Activated naive CD4-positive, alpha-beta T cell treated with anti-CD3 and anti-CD28 coated beads for 36 hours (primary cell): ENCODE measurements at places on chromosomes 5 and 9. TPM values are rescaled to one million over a fixed set of nuclear protein-coding genes. Genes with fewer than 3 reads are reported as not detected.

DNA sequence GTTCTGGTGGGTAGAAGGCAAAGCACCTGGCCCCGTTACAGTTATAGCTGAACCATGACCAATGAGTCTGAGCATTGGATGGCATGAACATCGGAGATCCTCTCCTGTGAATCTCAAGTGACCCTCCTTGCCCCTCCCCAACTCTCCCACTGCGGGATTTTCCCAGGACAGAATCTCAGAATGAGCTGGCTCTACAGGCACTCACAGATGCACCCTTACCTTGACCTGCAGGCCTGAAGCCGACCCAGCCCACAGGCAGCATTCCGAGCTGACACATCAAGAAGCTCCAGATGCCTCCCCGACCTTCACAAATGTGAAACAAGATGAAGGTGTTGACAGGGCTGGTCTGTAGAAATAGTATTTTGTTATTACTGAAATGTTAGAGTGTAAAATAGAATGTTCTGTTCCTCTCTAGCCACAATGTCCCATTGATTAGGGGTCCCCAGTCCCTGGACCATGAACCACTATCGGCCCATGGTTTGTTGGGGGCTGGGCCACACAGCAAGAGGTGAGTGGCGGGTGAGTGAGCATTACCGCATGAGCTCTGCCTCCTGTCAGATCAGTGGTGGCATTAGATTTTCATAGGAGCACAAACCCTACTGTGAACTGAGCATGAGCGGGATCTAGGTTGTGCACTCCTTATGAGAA, 263.4 kb downstream of the AUH start:
- DNase-seq = no peak

- peak; percentile 27 for DNase-seq
These were observed 196.4 kb downstream of the TRPM3 start for GRCh38 chr9:70924895-70925547.

Gene DAPK1
- total RNA-seq = 0.20 TPM

GRCh38 chr5:153619771-153620170, 129.3 kb downstream of the GRIA1 start:
- DNase-seq = no peak

DNA sequence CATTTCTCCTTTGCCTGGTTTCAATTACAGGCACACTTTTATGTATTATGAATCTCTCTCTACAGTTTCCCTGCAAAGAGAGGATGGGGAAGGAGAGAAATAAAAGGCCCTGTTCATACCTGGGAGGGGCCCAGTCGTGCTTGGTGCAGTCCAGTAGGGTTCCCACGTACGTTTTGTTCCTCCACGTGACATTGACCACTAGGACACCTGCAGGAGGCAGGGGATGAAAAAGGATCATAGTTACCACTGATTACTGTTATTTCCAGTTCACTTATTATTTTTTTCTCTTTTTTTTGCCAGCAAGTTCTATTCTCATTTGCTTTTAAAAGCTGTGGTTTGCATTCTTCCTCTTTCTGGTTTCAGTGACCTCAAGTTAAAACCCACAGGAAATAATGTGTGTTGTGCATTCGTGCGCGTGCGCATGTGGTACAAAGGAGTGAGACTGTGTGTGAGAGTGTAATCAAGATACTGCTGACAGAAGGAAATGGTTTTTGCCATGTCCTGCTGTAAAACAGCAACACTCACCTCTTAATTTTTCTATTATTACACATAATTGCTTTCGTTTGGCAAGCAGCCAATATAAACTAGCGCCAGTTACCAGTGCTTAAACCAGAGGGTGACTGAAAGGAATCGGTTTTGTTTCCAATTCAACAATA, 96.8 kb downstream of the ZNF608 start:
- peak; percentile 74 for DNase-seq

- DNase-seq = no peak
These were observed 322.6 kb upstream of the ACTBL2 start for GRCh38 chr5:57805170-57805569.
